Right lung (tissue), 10 donors: ENCODE measurements at places on chromosomes 5 and 9. TPM values are rescaled to one million over a fixed set of nuclear protein-coding genes. Genes with fewer than 3 reads are reported as not detected.

DNA sequence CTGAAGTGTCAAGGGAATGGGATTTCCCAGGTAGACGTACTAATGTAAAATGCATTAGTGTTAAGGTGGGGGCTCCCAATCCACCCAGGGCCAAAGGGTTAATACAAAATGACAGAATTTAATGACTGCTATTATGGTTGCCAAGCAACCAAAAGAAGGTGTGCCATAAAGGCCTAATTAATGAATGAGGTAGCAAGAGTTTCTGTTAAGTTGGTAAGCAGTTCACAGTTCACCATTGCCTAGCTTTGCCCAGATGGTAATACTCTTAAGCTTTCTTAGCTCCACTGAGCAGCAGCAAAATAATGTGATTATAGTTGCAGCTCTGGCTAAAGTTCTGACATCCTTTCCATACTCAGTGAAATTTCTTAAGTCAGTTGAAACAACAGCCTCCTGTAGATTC lies 211.7 kb downstream of the DENND1A start:
- DNase-seq: no peak

- DNase-seq: no peak
Measured at GRCh38 chr9:107337676-107338590, 54.9 kb downstream of the RAD23B start.

GRCh38 chr5:66113160-66113559 lies 30.9 kb upstream of the SREK1 start:
- no peak for DNase-seq

Gene TAF11L13
- polyA plus RNA-seq: not detected

Gene GLRA1
- polyA plus RNA-seq: 0.13 TPM
